BE2C (cell line): ENCODE measurements at places on chromosomes 5 and 9.

DNA sequence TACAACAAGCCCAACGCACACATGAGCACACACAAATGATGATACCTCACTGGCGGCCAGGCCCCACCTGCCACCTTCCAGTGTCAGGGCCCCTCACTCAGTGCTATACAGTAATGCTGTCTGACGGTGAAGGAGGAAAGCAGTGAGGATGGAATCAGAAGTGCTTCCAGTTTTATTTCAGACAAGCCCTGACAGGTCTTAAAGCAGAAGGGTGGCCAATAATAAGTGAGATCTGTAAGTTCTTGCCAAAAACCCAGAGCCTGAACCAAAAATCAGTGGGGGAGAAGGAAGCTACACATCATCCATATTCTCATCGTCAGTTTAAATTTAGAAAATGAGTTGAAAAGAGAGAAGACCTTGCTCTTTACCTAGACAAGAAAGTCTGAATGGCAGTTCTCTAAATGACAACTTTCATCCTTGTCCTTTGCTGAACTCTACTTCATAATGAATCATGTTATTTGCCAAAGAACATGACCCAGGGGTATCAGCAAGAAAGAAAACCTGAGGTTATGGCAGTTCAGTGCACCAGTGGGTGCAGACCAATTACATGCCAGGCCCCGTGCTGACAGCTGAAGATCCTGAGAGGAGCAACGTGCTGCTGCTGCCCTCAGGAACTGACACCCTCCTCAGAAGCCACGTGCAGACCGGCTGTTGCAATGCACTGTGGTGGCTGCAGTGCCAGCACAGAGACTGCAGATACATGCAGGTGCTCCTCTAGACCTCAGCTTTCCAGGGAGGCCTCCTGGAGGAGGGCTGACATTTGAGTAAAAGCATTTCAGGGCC, 118.7 kb downstream of the DROSHA start:
- DNase-seq = no peak

GRCh38 chr5:69305512-69305911, 27.1 kb downstream of the CCDC125 start:
- DNase-seq = no peak

DNA sequence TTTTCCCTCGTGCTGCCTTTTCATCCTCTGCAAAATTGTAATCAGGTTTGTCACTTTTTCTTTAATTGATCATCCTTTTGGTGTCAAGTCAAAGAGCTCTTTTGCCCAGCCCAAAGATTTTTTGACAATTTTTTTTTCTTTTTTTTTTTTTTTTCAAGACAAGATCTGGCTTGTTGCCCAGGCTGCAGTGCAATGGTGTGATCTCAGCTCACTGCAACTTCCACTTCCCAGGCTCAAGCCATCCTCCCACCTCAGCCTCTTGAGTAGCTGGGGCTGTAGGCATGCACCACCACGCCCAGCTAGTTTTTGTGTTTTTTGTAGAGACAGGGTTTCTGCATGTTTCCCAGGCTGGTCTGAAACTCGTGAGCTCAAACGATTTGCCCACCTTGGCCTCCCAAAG, 36.7 kb downstream of the CDK7 start:
- no peak for DNase-seq

GRCh38 chr5:136145030-136145429, 12.4 kb downstream of the SMAD5 start:
- no peak for DNase-seq

DNA sequence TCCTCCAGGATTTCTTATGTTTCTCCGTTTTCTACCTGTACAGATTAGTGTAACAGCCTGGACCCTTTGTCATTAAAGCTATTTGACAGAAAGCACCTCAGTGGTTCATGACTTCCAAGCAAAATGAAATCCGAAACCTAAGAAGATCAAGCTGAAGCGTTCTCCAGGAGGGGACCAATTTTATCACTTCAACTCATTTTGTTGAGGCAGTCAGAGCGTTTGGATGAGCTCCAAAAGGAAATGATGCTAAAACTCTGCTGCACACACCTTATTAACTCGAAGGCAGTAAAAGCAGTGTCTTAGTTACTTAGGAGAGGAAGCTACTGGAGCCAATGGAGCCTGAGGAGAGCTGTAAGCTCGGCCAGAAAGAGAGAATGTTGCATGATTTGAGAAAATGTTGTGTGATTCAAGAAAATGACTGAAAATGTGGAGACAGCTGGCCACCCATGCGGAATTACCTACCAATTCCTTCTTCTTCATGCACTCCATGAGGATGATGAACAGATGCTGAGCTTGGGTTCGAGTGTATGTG, 346.7 kb upstream of the KLF9 start:
- no peak for DNase-seq

- no peak for DNase-seq
These were observed 657.6 kb upstream of the ZNF608 start for GRCh38 chr5:125404056-125404455.

DNA sequence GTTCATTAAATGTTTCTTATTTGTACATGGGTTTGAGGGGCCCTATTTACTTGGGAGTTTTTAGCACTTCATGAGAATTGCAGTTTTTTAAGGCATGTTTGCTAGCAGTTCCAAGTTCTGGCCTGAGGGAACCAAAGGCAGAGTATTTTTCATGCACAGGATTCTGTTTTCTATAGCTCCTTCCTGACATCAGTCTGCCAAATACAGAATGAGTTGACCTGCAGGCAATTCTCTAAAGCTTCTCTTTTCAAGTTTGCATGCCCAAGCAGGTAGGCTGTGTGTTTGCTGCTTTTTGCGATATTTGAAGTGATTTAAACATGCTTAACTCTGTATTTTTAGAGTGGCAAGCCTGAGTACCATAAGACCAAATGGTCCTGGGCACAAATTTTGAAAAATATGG, 75.8 kb downstream of the AOPEP start:
- DNase-seq = no peak

DNA sequence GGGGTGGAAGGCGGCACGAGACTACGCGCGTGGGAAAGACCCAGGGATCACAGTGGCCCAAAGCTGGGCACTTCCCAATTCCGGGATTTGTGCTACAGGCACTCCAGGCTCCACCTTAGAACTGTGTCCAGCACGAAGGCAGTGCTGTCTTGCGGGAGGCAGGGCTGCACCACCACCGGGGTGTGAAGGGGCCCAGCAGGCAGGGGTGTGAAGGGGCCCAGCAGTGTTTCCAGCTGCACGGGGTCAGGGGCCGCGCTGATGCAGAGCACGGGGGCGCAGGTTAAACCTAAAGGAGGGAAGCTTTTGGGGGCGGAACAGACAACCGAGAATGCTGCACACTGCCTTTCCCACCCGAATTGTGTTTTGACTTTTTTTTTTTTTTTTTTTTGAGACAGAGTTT, 1.1 kb upstream of the PDCD6 start:
- DNase-seq = no peak

- no peak for DNase-seq
These were observed 108.8 kb upstream of the RAPGEF1 start for GRCh38 chr9:131848570-131849160.

- no peak for DNase-seq
These were observed 28.3 kb upstream of the SPRY4 start for GRCh38 chr5:142353071-142353472.

DNA sequence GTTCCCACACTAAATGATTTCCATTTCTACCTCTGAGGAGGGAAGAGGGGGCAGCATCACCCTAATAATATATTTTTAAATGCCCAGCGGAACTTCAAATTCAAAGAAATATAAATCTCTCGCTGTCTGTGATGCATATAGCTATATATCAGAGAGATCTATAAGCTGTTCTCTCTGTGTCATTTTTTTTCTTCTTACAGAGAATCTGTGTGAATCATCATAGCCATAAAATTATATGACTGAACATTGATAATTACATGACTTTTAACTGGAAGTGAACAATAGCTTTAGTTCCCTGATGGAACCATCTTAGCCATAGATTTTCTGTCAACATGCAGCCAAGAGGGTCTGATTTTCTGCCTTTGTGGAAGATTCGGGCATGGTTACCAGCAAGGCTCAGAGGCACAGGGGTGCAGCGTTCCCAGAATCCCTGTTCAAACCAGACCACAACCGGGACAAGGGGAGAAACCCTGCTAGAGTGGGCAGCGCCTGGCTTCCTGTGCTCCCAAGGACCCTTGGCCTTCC, 93.7 kb upstream of the OSMR start:
- DNase-seq = no peak

GRCh38 chr5:119280380-119280779, 75.4 kb upstream of the TNFAIP8 start:
- DNase-seq = no peak

DNA sequence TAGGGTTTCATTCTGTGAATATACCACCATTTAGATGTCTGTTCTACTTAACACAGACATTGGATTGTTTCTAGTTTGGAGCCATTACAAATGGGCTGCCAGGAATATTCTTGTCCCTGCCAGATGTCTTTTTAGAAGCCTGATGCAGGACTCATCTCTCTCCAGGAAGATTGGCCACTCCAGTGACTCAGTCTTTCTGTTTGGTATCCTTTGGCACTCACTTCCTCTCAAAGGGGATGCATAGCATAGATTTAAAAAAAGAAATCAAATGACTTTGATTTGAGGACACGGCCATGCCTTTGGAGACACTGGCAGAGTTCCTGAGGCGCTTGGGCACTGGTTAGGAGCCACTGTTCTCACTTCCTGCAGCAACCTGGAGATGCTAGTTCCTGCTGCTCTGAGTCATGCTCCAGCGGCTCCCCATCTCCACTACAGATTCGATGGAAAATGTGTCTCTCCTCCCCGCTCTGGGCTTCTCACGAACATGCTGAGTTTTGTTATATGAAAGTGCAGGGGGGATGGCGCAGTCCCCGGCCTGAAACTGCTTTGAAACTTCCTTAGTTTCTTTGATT, 3.5 kb upstream of the ZNF366 start:
- no peak for DNase-seq

GRCh38 chr5:164357395-164358033, 852.1 kb downstream of the MAT2B start:
- DNase-seq = no peak

- DNase-seq = peak; percentile 33
These were observed 113.5 kb downstream of the TSSK1B start for GRCh38 chr5:113321276-113321675.

- DNase-seq = no peak
These were observed 390.8 kb downstream of the NNT start for GRCh38 chr5:43993634-43994351.

DNA sequence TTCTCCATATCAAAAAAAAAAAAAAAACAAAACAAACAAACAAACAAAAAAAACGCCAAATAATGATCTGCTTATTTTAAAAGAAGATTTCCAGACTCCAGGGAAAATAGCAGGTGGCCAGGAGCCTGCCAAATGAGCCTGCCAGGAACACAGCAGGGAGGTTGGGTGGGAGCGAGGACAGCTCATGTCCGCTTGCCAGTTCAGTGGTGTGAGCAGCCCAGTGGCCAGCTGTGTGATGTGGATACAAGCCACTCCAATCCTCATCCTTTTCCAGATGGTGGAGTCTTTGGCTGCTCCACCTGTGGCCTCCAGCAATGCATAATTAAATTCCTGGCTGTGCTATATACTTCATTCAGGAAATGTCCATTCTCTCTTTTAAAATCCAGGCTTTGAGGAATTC, 1025.1 kb upstream of the C9orf72 start:
- DNase-seq = peak; percentile 21

- peak; percentile 26 for DNase-seq
These were observed 512.2 kb downstream of the ZNF608 start for GRCh38 chr5:124234022-124234769.

GRCh38 chr9:73845539-73845938, 651.6 kb upstream of the RORB start:
- DNase-seq = no peak

DNA sequence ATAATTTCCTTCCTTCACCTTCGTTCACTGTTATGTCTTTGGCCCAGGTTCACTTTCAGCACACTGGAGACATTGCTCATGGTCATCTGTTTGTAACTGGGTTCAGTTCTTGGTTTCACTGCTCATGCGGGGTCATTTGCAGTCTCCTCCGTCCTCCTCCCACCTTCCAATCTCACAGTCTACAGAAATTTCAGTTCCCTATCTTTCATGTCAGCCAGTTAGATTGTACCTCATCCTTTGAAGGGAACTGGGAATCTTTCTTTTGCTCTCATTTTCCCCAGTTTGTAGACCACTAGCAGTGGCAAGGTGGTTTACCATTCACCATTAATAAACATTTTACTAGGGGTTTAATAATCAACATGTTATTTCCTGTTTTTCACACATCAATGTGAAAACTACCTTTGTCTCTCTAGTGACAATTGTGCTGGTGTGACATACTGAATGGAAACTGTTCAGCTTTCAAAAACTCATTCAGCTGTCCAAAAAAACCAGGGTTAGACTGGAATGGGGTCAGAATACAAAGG, 100.9 kb upstream of the IL6ST start:
- DNase-seq = no peak

DNA sequence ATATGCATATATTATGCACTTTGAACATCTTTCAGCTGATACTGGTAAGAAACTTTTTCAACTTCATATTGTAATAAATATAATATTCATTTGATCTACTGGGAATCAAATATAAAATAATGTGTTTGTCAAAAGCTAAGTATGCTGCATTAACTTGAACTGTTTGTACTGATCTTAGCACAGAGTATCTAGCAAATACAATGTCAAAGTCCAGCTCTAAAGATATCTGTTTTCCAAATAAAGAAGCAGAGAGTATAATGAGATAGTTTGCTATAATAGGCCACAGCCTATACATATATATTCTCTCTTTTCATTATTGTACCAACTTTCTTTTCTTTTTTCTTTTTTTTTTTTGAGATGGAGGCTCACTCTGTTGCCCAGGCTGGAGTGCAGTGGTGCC, 417.0 kb downstream of the TMEM161B start:
- no peak for DNase-seq

DNA sequence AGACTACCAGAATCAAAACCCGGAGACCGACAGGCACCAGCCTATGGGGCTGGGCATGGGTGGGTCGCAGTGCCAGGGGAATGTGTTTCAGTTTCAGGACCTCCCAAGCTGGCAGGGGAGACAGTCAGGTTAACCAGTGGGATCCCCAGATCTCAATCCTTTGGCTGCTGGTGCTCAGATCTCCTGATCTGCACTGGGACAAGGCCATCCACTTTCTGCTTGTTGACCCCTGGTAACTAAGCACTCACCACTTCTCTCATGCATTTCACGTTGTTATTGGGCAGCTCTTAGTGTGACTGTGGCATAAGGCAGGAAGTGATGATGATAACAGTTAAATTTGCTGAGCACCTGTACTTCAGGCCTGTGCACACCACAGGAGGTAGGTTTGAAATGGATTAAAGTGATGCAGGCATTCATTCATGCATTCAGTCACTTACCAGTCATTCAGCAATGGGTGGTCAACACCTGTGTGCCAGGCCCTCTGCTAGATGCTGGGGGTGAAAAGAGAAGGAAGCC, 42.1 kb upstream of the STXBP1 start:
- DNase-seq = no peak
